Amygdala (tissue), 56 donors: ENCODE measurements at places on chromosomes 16 and 17.
A peak's percentile ranks its signal among the peaks of the same experiment; 100 is the strongest.

- no peak for DNase-seq
Measured at GRCh38 chr17:33012522-33013033, 20.9 kb downstream of the SPACA3 start.

DNA sequence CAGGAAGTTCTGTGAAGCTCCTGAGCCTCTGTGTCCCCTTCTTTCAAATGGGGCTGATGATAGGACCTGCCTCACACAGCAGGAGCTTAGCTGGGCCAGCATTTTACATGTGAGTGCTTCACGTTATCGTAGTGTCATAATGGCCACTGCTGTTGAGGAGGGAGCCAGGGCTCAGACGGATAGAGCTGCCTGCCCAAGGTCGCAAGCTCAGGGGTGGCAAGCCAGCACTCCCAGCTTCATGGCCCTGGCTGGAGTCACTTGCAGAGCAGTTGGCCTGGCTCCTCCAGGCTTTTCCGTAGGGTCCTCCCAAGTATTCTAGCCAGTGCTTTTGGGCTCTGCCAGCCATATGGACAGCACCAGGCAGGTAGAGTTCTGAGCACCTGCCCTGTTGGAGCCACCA lies 115.1 kb downstream of the SOCS1 start:
- DNase-seq: no peak

DNA sequence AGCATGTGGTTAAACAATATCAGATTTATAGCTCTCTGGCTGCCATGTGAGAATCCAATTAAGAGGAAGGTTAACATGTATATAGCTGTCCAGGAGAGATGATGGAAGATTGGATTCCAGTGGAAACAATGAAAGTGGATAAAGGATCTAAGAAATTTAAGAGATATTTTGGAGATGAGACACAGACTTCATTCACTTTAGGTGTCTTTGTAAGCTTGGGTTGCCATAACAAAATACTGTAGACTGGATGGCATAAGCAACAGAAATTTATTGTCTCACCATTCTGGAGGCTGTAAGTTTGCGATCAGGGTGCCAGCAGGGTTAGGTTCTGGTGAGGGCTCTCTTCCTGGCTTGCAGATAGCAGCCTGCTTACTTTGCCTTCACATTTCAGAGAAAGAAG lies 155.9 kb upstream of the MYOCD start:
- DNase-seq: no peak

- DNase-seq: no peak
Measured at GRCh38 chr16:84774810-84775209, 45.0 kb upstream of the CRISPLD2 start.

DNA sequence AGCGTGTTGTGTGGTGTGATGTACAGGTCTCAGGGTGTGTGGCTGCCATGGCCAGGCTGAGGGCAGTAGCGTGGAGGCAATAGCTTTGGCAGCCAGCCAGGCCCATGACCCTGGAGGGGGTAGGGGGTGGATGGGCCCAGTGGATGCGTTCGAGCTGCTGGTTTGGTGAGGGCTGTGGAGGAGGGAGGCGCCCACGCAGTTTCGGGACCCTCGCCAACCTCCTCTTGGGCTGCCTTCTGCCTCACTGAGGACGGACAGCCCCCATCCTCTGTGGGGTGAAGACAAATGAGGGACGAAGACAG lies 238.6 kb upstream of the GSE1 start:
- DNase-seq: no peak

- DNase-seq: no peak
Measured at GRCh38 chr16:65660390-65660789, 538.5 kb upstream of the CDH11 start.

DNA sequence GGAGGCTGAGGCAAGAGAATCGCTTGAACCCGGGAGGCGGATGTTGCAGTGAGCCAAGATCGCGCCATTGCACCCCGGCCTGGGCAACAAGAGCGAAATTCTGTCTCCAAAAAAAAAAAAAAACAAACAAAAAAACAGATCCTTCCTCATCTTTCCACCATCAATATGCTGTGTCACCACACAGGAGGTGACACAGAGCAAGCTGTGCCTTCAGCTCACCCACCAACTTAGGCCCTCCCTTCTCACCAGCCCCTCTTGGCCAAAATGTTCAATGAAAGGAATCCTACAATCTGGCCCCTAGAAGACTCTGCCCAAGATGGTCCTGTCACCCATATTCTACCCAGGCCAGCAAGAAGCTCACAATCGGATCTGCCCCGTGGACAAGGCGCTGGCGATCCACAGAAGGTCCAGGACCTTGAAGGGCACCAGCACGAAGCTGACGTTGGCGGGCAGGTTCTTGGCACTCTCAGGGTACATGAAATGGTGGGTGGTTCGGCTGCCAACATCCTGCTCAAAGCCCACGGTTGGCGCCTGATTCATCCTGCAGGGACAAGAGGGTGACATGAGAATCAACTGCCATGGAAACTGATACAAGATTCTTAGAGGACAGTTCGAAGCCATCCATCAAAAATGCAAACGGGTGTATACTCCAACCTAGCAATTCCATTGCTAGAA lies 41.4 kb downstream of the DDX19A start:
- peak; percentile 11 for DNase-seq

- no peak for DNase-seq
Measured at GRCh38 chr17:77210331-77210730, 69.6 kb downstream of the SEC14L1 start.
